Colonic mucosa (tissue), 4 donors: ENCODE measurements at places on chromosomes 16 and 17.

DNA sequence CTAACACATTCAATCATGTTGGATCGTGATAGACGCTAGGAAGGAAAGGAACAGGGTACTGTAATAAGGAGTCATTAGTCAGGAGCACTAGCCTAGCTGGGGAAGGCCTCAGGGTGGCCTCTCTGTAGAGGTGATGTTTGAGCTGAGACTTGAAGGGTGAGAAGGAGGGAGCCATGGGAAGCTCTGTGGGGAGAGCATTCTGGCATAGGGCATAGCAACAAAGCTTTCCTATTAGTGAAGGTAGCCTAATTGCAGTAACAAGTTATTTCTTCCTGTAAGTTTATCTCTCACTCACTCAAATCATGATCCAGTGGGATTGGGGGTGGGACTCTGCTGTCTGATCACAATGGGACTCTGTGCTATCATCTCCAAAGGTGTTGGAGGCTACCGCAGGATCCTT lies 16.1 kb downstream of the PLCG2 start:
- no peak for DNase-seq

DNA sequence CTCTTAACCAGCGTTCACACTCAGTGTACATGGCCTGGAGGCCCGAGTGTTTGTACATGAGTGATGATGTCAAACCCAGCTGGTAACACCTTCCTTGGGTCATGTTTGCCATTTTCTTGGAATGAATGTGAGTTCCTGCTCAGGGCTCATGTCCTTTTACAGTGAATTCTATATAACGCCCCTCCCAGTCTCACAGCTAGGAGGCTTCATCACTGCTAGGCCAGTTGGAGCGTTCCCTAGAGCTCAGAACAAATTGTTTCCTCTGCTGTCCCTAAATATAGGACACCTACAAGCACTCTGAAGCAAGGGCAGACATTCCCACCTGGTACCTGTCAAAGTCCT lies 5.5 kb downstream of the TIMM22 start:
- DNase-seq = no peak

GRCh38 chr16:89410794-89411309 lies 79.5 kb downstream of the ANKRD11 start:
- peak; percentile 49 for DNase-seq

DNA sequence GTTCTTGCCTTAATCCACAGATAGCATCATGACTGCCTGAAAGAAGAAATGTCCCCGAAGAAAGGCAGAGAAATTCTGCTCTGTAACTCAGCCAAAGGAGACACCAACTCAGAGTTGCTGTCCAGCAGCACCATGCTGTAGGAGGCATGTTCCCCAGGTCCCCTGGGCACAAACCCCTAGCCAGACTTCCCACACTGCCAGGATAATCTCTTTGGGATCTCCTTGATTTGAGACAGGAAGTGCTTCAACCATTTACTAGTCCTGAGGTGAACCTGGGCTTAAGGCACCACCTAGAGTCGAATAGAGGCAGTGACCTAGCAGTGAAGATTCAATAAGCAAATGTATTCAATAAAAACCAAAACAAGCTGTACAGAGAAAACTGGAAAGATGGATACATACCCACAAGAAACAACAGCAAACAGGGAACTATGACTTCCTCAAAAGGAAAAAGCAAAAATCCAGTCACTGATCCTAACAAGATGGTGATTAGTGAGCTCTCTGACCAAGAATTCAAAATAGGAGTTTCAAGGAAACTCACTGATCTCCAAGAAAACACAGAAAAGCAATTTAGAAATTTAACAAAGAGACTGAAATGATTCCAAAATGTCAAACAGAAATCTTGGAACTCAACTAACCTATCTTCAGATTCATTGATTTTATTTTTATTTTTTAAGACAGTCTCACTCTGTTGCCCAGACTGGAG lies 5.7 kb downstream of the OR4D2 start:
- DNase-seq = no peak

GRCh38 chr16:31754998-31755615 lies 118.5 kb upstream of the ZNF267 start:
- DNase-seq = no peak

DNA sequence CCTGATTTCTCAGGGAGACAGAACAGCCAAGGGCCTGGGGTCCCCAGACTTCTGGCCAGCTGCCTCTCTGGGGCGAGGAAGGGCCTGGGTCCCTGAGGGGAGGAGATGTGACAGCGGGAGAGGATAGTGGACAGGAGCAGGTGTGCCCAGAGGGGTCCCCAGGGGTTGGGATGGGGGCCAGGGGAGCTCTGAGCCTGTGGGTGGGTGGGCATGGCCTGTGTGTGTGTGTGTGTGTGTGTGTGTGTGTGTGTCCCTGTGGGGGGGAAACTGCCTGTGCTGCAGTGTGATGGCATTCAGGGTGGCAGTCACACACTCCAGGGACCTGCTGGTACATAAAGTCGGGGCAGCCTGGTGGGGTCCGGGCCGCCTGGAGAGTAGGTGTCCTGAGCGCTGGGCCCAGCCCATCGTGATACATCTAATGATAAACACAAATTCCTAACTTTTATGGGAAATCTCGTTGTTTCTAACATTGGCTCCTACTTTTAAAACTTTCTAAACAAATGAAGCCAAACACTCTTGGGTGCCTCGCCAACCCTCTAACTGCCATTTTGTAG lies 1.4 kb downstream of the ITGB4 start:
- DNase-seq = peak; percentile 37

DNA sequence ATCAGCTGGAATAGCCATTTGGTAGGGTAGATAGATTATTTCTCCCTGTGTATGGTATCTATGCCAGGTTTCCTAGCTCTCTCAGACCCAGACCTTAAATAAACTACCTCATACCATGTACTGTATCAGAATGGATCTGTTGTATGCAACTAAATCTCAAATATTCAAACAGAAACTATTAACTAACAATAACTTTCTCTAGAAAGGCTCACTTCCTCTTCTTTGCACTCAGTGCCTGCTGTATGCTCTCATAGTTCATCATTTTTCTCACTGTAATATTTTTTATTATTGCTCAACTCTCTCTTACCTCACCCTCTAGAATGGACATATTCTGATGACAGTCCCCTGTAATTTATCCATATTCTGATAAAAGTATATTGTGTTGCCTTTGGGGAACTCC lies 182.4 kb downstream of the TOX3 start:
- no peak for DNase-seq

- no peak for DNase-seq
These were observed 3.0 kb downstream of the SSTR5 start for GRCh38 chr16:1075546-1075945.

GRCh38 chr17:45828582-45829133 lies 16.0 kb upstream of the SPPL2C start:
- DNase-seq = no peak

DNA sequence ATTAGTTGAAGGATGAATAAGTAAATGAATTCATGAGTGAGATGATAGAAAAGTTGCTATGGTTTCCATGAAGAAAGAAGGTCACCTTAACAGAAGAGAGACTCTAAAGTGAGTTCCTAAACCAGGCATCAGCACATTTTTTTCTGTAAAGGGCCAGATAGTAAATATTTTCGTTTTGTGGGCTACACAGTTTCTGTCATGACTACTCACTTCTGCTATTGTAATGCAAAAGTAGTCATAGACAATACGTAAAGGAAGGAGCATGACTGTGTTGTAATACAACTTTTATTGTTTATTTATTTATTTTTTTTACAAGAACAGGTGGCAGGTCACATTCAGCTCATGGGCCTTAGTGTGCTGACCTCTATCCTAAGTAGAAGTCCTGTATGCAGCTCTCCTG lies 426.1 kb upstream of the DYNLRB2 start:
- no peak for DNase-seq

GRCh38 chr17:73924114-73924908 lies 279.2 kb upstream of the RPL38 start:
- no peak for DNase-seq

- DNase-seq = no peak
These were observed 180.1 kb downstream of the PRKCB start for GRCh38 chr16:24015923-24016322.

GRCh38 chr17:12627781-12628451 lies 37.8 kb upstream of the MYOCD start:
- no peak for DNase-seq

DNA sequence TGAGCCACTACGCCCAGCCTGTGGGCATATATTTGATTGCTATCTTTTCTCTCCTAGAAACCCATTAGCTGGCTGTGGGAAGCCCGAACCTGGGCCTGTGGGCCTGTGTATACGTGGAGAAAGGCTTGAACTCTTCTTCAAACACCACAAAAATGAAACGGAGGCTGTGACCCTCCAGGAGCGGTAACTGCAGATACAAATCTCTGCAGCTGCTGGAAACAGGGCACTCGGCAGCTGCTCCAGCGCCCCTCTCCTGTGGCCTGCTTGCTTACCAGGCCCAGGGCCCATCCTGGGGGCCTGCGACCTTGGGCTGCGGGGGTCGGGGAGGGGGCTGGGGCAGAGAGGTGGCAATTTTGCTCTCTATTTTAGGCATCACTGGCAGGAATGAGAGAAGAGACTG lies 28.0 kb upstream of the MTSS2 start:
- DNase-seq = no peak

- DNase-seq = no peak
These were observed 25.7 kb downstream of the RAB11FIP4 start for GRCh38 chr17:31417051-31417792.

DNA sequence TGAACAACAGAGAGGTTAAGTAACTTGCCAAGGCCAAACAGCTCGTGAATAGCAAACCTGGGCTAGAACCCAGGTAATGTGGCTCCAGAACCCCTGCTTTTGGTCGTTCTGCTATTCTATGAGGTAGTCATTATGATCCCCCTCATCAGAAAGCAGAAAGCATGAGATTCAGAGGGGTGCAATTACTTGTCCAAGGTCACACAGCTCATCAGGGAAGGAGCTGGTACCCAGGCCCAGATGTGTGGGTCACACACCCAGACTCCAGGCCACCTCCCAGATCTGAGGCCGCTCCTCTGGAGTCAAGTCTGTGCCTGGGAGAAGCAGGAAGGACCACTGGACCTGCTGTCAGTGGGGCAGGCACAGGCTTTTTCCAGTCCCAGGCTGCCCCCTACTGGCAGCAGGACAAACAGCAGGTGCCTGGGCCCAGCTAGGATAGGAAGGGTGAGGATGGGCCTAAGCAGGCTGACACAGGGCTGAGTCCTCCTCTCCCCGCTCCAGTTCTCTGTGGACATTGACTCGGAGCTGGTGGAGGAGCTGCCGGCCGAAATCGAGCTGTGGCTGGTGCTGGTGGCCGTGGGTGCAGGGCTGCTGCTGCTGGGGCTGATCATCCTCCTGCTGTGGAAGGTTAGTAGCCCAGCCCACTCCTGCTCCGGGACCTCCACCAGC lies 7.8 kb upstream of the PDK2 start:
- peak; percentile 77 for DNase-seq

- DNase-seq = no peak
These were observed 18.8 kb downstream of the B9D1 start for GRCh38 chr17:19343671-19344151.

- DNase-seq = no peak
These were observed 28.4 kb downstream of the MYH3 start for GRCh38 chr17:10628756-10629155.

DNA sequence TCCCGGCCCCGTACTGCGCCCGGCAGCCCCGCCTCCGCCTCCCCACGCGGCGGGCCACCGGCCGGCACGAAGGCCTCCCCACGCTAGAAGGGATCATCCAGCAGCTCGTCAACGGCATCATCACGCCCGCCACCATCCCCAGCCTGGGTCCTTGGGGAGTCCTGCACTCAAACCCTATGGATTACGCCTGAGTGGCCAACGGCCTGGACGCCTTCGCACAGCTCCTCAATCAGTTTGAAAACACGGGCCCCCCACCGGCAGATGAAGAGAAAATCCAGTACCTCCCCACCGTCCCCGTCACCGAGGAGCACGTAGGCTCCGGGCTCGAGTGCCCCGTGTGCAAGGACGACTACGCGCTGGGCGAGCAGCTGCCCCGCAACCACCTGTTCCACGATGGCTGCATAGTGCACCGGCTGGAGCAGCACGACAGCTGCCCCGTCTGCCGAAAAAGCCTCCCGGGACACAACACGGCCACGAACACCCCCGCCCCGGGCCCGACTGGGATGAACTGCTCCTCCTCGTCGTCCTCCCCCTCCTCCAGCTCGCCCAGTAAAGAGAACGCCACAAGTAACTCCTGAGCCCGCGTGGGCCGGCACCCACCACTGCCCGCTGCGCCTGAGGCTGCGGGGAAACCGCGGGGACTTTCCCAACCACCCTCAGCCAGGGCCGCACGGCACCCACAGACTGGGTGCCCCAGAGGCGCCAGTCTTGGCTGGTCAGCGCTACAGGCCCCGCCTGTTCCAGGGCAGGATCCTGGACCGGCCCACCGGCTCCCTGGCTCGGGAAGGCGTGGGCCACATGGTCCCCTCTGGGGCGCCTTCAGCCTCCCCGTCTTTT lies 39.0 kb upstream of the AKAP1 start:
- DNase-seq = no peak

DNA sequence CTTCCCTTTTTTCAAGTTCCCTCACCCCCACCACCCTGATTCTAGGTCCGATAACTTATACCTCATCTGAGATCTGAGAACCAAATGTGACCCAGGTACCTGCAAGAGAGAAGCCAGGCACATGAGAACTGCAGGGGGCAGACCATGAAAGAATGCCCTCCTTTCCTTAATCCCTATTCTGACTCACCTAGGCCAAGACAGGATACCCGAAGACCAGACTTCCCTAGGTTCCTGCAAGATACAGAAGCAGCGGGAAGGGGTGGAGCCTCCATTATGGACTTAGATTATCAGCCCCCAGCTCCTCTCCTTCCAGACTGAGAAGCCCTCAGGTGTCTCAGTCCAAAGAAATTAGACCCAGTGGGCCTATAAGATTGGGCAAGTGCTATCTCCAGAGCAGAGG lies 2.1 kb downstream of the KCNAB3 start:
- DNase-seq = no peak

- DNase-seq = no peak
These were observed 70.3 kb downstream of the RAI1 start for GRCh38 chr17:17751489-17752088.

DNA sequence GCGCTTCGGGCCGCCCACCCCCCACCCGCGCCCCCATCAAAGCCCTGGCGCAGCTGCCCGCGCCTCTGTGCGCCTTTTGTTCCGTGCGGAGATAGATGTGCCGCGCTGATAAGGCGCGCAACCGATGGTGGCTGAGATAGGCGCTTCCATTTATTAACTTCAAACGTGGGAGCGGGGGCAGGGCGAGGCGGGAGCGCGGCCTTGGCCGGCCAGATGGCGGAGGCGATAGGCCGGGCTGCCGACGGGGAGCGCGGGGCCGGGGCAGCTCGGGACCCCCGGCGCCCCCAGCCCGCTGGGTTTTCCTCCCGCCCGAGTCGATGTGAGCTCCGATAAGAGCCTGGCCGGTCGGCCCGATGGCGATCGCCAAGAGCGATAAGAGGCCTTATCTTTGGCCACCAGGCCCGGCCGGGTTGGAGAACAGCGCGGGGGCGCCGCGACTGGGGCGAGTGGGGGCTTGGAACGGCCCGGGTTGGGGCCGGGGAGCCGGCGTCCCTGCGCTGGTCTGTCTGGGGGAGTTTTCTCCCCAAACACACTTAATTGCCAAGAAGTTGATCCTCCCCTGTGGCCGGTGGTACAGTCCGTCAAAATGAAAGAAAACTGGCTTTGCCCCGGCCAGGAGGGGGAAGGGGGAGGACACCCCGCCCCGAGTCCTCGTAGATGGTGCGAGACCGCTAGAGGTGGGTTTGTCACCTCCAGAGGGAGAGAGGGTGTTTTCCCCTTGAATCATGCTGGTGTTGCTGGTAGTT lies 2.7 kb downstream of the ZFPM1 start:
- DNase-seq = peak; percentile 63
